ENCODE measurements at places on chromosomes 7 and 10.

DNA sequence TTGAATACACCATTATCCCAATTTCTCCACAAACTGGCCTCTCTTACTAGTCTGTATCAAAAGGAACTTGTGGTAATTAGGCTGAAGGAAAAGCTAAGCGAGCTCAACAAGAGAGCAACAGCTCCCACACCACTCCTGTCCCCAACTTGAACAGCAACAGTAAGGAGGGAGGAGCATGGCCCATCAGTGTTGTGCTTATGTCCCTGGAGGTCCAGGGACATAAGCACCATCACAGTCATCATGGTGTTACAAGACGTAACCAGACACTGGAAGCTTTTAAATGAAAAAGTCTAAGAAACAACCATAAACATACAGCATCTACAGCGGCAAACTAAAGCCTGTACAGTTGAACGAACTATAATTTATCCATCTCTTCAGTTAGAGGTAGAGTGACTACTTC is 989 bp downstream of the ERLIN1 start:
- peak; percentile 90 for DNase-seq

DNA sequence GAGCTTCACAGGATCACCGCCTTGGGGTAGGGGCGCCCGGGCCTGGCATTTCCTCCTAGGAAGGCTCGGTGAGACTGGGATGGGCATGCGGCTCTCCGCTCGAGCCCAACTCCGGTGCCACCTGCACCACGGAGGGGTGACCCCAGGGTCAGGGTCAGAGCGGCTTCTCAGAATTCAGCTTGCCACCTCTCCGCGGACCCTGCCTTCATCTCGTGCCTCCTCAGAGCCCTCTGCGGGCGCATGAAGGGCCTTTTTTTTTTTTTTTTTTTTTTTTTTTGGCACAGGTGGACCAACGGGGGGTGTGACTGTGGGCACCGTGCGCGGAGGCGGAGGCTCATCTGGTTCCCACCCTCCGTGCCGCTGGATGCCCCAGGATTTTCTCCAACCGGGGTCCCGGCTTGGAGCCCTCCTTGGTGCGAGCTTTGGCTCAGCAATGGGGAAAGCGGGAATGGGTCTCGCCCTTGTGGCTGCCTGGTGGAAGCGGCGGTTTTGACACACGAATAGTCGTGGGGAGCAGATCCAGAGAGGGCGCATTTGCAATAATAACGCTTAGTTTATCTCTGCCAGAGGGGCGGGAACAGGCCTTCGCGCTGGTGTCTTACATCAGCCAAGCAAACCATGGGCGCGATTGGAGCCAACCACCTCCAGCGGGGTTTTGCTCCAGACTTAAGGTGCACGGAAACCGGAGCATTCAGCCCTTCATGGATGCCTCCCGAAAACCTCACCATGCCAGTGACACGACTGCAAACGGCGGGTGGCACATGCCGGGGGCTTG is 5.0 kb upstream of the TNRC18 start:
- DNase-seq = peak; percentile 37

- peak; percentile 19 for DNase-seq
Observed at GRCh38 chr7:150927956-150928344, 50.2 kb downstream of the KCNH2 start.

GRCh38 chr10:78745441-78745840 is 323.3 kb upstream of the ZMIZ1 start:
- DNase-seq = no peak

GRCh38 chr10:61130366-61130765 is 186.4 kb upstream of the RHOBTB1 start:
- no peak for DNase-seq

- DNase-seq = no peak
Observed at GRCh38 chr7:73779517-73779916, 9.4 kb upstream of the CLDN3 start.

GRCh38 chr10:127046975-127047877 is 142.0 kb downstream of the DOCK1 start:
- no peak for DNase-seq

- no peak for DNase-seq
Observed at GRCh38 chr10:119413471-119414080, 128.9 kb downstream of the RGS10 start.

- DNase-seq = no peak
Observed at GRCh38 chr7:133354546-133355324, 101.9 kb downstream of the EXOC4 start.

GRCh38 chr7:47633134-47633533 is 51.2 kb upstream of the TNS3 start:
- no peak for DNase-seq

DNA sequence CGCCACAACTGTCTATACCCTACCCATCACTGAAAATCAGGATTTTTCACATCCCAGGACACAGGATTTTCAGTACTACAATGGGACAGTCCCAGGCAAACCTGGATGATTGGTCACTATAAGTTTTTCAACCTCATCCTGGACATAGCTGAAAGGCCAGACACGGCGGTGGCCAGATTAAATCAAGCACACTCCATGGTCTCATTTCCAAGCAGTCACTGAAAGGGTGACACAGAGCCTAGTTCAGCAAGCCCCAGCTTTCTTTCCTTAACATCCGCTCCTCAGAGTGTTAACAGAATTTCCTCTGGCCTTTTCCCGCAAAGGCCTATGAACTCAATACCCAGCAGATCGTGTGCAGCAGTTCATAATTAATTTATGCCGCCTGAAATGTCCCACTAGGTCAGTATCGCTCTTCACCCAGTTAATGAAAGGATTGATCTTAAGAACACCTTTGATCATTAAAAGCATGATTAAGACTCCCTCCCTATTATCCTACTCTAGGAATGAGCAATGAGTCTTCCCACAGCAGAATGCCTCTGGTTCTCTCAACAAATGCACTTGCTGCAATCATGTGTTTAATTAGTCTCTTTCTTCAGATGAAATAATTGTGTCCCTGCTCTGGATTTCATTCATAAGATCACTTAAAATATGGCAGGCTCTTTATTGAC is 104.0 kb upstream of the NANOS1 start:
- DNase-seq = no peak

DNA sequence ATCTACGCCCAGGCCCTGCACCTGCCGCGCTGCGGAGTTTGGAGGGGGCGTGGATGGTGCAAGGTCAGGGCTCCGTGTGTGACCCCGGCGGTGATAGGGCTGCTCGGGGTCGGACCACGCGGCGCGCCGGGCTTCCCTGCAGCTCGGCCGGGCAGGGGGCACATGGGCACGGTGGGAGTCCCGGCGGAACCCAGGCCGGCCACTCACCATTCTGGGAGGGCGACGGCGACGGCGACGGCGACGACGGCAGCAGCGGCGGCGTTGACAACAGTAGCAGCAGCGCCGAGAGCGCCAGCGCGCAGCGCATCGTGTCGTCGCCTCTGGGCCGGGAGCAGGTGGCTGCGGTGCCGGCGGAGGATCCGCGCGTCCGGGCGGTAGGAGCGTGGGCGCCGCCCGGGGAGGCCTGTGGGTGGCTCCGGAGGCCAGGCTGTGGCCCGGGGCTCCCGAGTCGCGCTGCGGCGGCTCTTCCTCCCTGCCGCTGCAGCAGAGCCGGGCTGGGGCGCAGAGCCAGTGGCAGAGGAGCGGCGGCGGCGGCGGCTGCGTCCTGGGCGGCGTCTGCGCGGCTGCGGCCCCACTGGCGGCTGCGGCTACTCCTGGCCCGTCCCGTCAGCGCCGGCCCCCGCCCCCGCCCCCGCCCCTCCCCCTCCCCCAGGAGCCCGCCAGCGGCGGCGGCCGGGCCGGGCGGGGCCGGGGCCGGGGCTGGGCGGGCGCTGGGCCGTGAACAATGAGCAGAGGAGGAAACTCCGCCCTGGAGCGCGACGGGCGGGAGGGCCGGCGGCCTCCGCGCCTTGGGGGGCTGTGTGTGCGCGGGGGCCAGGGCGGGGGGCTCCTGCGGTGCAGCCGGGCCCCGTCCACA is at the start of gene PODXL:
TSS of gene PODXL (minus strand) at position 576 of the 856 bp plus-strand sequence. CDS start at position 307, 269 bp downstream.
- DNase-seq = peak; percentile 54

- no peak for DNase-seq
Observed at GRCh38 chr10:58784361-58784760, 271.7 kb downstream of the BICC1 start.

- peak; percentile 67 for DNase-seq
Observed at GRCh38 chr10:69976795-69977546, 75.7 kb upstream of the MACROH2A2 start.

DNA sequence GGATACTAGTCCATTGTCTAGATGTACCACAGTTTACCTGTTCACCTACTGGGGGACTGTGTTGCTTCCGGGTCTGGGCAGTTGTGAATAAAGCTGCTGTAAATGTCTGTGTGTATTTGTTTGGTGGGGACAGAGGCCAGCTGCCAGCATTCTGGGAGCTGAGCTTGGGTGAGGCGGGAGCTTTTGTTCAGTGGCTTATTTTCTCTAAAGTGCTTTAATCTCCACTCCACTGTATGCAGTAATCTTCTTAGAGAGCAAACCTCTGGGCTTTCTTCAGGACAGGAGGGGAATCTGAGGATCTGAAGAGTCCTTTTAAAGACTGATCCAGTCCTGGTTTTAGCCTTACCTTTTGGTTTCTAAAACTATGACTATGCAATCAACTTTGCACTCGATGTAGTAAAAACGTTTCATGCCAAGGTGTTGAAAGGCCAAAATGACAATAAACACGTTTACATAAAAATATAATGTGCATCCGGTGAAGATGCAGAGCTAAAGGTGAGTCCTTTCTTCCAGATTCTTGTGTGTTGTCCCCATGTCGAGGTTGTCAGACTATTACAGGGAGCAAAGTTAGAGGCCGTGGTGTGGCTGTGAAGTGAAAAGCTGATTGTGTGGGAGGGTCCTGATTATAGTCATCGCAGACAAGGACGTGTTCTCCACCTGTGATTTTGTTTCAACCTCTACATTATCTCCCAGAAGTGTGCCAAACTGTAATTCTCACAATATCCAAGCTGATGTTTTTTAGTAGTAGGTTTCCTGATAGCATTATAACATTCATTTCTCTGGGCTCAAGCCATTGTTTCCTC is 279.8 kb downstream of the CAMK1D start:
- no peak for DNase-seq

- DNase-seq = no peak
Observed at GRCh38 chr10:78248651-78249464, 215.2 kb downstream of the RPS24 start.

DNA sequence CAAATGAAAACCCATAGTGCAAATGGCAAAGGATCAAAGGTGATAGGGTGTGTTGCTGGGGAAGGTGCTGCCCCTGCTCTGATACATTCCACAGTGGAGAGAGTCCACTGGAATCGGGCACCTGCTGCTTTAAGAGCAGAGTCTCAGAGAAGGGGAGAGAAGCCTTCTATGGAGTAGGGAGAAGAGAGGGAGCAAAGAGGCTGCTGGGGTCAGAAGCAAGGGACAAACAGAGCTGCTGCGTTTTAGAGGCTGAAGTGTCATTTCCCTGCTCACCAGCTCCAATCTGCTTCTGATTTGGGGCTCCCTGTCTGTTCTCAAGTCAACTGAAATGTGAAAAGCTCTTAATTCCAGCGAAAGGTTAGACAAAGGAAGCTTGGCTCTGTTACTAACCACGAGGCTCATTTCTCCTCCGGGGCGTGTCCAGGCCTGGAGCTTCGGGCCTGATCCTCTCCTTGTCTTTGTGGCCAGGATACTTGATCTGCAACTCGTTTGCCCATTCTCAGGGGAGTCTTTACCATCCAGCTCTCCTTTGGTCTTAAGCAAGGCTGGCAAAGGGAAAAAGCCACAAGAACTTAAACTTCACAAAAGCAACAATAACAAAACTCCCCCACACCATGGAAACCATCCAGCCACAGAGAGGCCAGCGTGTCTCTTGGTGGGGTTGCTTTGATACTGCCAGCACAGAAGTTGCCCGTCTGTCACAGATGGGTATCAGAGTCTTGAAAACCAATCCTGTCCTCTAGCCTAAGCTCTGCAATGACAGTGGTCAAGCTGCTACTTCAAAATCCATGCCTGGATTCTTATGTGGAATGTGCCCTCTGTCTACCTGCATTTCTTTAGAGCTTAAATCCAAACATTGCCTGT is 692.6 kb downstream of the SUGCT start:
- no peak for DNase-seq

DNA sequence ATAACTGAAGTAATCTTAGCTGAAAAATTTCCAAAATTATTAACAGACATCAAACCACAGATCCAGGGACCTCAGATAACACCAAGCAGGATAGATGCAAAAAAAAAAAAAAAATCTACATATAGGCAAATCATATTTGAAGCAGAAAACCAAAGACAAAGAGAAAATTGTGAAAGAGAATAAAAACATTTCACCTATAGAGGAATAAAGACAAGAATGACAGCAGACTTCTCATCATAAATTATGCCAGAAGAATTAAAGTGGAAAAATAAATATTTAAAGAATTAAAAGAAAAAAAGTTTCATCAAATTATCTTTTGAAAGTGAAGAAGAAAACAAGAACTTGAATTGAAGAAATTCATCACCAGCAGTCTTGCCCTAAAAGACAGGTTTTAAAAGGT is 467.5 kb downstream of the GPAM start:
- peak; percentile 8 for DNase-seq

DNA sequence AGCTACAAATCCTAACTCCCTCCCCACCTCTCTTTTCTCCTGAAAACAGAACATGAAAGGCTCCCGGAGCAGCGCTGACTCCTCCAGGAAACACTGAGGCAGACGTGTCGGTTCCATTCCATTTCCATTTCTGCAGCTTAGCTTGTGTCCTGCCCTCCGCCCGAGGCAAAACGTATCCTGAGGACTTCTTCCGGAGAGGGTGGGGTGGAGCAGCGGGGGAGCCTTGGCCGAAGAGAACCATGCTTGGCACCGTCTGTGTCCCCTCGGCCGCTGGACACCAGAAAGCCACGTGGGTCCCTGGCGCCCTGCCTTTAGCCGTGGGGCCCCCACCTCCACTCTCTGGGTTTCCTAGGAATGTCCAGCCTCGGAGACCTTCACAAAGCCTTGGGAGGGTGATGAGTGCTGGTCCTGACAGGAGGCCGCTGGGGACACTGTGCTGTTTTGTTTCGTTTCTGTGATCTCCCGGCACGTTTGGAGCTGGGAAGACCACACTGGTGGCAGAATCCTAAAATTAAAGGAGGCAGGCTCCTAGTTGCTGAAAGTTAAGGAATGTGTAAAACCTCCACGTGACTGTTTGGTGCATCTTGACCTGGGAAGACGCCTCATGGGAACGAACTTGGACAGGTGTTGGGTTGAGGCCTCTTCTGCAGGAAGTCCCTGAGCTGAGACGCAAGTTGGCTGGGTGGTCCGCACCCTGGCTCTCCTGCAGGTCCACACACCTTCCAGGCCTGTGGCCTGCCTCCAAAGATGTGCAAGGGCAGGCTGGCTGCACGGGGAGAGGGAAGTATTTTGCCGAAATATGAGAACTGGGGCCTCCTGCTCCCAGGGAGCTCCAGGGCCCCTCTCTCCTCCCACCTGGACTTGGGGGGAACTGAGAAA is 30.4 kb downstream of the PFKFB3 start:
- DNase-seq = no peak

GRCh38 chr7:1046722-1047679 is 2.7 kb downstream of the GPR146 start:
- DNase-seq = no peak

- DNase-seq = no peak
Observed at GRCh38 chr7:148852272-148852671, 31.8 kb downstream of the EZH2 start.

- no peak for DNase-seq
Observed at GRCh38 chr10:43926371-43926770, 277.7 kb upstream of the ZNF32 start.

DNA sequence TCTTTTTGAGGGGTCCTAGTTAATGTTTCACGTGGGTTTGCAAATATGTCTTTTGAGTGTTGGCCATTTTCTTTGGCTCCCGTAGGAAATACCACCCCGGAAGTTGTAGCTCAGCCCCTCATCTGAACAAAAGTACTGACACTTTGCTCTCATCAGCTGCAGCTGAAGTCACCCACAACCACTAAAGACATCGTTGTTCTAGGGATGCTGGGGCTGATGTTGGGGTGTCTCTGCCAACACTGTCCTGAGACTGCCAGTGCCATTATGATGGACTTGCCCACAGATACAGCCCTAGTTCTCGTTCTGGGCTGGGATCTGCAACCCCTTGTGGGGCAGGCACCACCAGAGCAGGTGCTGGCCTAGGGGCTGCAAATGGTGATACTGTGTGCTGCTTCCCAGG is 82.6 kb upstream of the ARHGAP21 start:
- no peak for DNase-seq

Measured in Kasumi-1 (cell line).